Renal cortical epithelial cell (primary cell): ENCODE measurements at places on chromosomes 13 and 19.
A peak's percentile ranks its signal among the peaks of the same experiment; 100 is the strongest.

- DNase-seq = no peak
These were observed 9.4 kb upstream of the SEMA6B start for GRCh38 chr19:4568886-4569285.

GRCh38 chr13:67306742-67307141, 76.6 kb upstream of the PCDH9 start:
- DNase-seq = no peak

DNA sequence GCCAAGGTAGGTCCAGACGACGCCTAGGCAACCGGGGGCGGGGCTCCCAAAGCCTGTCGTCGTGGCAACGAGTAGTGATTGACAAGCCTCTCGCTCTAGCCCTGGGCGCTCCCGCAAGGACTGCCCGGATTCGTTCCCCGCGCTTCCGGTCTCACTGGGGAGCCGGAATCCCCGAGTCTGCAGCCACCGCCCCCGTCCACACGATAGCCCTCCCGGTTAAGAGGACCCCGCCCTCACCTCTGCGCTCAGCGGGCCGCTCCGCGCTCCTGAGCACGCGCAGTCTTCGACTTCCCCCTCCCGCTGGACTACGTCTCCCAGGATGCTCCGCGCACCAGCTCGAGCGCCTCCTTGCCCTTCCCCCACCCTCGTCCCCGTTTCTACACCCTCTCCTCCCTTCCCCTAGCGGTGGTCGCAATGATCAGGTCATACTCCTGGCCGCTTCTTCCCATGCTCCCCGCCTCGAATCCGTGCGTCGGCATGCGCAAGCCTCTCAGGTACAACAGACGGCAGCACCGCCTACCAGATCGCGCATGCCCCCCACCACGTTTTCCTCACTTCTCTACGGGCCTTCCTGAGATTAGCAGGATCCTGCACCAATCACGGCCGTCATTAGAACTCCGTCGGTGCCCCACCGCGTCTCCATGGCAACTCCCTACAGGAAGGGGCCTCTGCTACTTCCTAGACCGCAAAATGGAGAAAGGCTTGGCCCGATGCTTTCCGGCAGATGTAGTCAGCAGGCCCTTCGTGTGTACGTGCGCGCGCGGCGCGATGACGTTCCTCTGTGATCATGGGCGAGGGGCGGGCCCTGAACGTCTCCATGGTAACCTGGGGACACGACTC, at the start of gene MZF1:
TSS of gene MZF1 (minus strand) at position 518 of the 840 bp plus-strand sequence. CDS start 1,946 bp downstream, outside the sequence.
- DNase-seq = peak; percentile 100

GRCh38 chr19:19816679-19817078, 4.9 kb downstream of the ZNF506 start:
- no peak for DNase-seq
